Activated CD4-positive, alpha-beta memory T cell treated with anti-CD3 and anti-CD28 coated beads, Interleukin-2, amount 10 ng/mL, durations not matched to agents 7 days and 5 days (primary cell): ENCODE measurements at places on chromosomes 11 and 22. TPM values are rescaled to one million over a fixed set of nuclear protein-coding genes. Genes with fewer than 3 reads are reported as not detected.

The PHLDB1 gene
- total RNA-seq: 0.53 TPM

The SCO2 gene
- 6.4 TPM for total RNA-seq

- no peak for DNase-seq
- no peaks in the 10 kb centered on the region for H3K27me3 ChIP-seq
- no peak overlapping the region for H3K27ac ChIP-seq
- no peaks in the 10 kb centered on the region for H3K36me3 ChIP-seq
- no peak overlapping the region for H3K4me3 ChIP-seq
- peaks cover 1% of the 10 kb centered on the region for H3K4me1 ChIP-seq
These were observed 21.7 kb downstream of the POU2AF1 start for GRCh38 chr11:111357150-111358037.

DNA sequence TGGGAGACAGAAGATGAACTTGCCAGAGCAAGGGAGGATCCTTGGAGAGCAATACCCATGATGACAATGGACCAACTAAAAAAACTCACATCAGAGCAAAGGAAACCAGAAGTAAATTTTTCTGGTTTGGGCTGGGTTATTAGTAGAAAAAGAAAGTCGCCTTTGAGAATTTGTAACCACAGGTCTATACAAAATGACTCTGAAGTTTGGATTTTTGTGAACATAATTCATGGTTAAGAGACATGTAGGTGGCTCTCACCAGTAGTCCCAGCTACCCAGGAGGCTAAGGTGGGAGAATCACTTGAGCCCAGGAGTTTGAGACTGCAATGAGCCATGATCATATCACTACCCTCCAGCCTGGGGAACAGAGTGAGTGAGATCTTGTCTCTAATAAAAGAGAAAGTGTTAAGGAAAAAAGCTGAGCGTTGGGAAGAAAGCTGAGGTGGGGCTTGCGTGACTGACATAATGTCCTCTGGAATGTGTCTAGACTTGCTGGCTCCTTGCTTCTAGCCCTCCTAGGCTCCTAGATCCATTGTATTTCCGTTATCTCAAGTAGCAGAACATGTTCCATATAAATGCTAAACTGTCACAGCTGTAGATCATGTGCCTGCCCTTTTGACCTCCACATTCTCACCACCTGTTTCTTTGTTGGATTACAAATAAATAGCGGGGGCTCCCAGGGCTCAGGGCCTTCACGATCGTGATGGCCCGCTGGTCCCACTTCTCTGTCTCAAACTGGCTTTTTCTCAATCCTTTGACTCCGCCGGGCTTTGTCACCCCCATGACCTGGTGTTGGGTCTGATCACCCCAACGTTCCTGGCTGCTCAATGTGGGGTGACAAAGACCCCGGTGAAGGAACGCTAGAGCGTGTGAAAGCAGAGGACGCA is 56.2 kb upstream of the SC5D start:
- peaks cover 50% of the 10 kb centered on the region for H3K27me3 ChIP-seq
- no peak overlapping the region for H3K27ac ChIP-seq
- H3K4me3 ChIP-seq: peak overlapping the region; percentile 31

- no peak overlapping the region for H3K4me3 ChIP-seq
- no peaks in the 10 kb centered on the region for H3K4me1 ChIP-seq
- H3K27ac ChIP-seq: no peak overlapping the region
- no peak for DNase-seq
These were observed 29.0 kb downstream of the TIMP3 start for GRCh38 chr22:32830473-32830872.

DNA sequence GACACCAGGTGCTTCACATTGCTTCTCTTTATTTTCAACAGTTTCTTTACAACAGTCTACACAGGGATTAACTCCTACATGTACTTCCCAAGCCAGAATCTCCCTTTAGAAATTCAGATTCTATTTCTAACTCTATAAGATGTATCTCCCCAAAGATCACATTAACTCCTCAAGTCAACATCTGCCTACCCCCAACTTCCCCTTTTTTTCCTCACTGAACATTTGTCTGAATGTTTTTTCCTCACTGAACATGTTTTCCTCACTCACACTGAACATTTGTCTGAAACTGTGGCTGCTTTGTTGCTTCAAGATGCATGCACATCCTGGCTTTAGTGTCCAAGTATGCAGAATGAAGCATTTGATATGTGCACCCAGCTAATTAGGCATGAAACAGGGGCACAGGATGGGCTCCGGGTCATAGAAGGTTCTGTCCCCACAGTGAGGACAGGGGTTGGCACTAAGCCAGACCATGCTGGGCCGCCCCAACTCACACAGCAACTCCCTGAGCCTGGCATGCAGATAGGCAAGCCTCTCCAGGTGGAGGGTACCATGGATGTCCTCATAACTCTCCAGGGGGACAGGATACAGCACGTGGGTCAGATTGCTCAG is 11.3 kb downstream of the PRAME start:
- no peak for DNase-seq
- H3K36me3 ChIP-seq: no peaks in the 10 kb centered on the region
- H3K4me1 ChIP-seq: no peaks in the 10 kb centered on the region
- no peak overlapping the region for H3K4me3 ChIP-seq
- H3K27me3 ChIP-seq: peaks cover 3% of the 10 kb centered on the region
